ENCODE measurements at places on chromosomes 6 and 20.

DNA sequence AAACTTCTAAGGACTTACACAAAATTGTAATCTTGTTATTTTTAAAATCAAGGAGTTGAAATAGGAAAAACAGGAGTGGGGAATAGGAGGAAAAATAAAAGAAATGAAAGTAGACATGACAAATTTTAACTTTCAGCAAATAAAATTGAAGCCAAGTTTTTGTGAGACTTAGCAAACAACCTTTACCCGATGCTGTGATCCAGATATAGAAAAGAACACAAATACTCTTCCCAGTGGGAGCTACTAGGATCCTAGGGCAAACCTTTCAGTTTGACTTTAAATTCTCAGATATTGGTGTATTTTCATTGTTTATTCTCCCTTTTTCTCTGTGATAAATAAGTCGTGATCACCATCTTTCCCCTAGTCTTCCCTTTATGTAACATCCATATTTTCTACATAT, 968.7 kb upstream of the CITED2 start:
- DNase-seq, result no peak

- DNase-seq, result no peak
These were observed 81.4 kb downstream of the ANKS1A start for GRCh38 chr6:34970488-34970887.

DNA sequence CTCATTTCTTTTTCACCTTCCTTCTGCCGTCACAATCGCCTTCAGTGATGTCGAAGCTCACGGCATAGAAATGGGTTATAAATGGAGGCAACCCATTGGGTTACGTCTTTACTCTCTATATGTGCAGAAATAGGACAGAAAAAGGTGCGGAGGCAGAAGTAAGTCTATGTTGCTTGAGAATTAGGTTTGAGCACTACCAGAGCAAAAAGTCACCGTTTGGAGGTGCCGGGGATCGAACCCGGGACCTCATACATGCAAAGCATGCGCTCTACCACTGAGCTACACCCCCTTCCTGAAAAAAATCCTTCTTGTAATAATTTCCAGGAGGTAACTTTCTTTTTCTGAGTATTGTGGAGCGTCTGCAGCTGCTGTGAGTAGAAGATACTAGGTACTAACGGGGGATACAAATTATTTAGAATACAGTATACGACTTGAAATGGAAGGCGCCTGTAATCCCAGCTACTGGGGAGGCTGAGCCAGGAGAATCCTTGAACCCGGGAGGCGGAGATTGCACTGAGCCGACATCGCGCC, 134.2 kb downstream of the TRIM27 start:
- no peak for DNase-seq

GRCh38 chr6:135182071-135183001, 1.2 kb downstream of the MYB start:
- peak; percentile 16 for DNase-seq

DNA sequence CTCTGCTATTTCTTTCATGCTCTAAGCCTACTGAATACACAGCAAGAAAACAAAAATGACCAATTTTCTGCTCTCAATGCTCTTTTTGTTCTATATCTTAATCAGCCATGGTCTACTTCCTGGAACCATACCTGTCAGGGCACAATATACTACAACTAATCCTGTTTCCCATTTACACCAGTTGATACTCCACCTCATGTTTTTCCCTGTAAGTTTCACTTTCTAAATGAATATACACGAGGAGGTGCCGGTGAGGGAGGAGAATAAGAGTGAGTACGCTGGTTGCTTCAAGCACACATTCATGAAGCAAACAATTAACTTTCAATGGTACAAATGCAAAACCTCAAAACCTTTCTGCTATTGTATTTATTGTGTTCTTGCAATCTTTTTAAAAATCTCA, 443.1 kb upstream of the ID4 start:
- DNase-seq, result no peak

GRCh38 chr6:3822747-3823445, 26.3 kb upstream of the FAM50B start:
- DNase-seq, result no peak

DNA sequence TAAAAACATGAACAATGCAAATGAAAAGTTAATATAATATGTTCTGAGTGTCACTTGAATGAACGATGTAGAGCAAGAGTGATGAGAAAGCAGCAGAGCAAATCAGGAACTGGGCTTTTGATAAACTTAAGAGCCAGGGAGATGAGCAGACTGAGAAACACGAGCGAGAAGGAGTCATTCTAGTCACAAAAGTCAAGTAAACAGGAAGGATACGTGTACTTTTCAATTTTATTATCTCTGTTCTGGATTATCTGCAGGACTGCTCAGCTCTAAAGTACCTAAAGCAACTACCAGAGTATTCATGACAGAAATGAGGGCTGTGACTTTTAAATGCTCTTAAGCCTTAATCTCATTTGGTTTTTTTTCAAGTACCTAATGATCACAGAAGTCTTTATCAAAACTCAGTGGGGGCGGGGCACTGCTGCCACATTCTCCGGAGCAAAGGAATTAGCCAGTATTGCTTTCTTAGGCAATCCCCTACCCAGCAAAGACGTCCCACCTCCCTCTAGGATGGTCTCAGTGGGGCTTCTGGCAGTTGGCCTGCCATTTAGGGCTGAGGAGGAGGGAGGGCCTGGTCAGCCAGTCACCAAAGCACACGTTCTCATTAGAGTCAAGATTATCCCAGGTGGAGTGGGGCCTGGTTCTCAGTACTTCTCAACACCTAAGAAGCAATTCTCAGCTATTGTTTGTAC, 8.6 kb downstream of the MAN1A1 start:
- no peak for DNase-seq

- no peak for DNase-seq
These were observed 69.0 kb upstream of the AKAP12 start for GRCh38 chr6:151170622-151171246.

DNA sequence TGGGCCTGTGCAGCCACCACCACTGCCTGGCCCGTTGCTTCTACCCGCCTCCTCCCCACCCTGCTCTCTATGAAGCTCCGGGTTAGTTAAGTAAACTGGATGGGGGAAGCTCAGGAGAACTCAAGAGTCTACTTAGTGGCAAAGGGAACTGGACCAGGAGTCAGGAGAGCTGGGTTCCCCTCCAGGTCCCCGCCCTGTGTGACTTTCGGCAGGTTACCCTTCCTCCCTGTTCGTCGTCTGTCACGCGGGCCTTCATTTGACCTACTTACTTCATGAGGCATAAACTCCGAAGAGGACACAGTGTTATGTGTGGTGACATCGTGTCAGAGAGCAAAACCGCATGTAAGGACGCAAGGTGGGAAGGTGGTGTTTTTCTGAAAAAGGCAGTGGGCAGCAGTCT, 75.3 kb downstream of the TCP11 start:
- no peak for DNase-seq

DNA sequence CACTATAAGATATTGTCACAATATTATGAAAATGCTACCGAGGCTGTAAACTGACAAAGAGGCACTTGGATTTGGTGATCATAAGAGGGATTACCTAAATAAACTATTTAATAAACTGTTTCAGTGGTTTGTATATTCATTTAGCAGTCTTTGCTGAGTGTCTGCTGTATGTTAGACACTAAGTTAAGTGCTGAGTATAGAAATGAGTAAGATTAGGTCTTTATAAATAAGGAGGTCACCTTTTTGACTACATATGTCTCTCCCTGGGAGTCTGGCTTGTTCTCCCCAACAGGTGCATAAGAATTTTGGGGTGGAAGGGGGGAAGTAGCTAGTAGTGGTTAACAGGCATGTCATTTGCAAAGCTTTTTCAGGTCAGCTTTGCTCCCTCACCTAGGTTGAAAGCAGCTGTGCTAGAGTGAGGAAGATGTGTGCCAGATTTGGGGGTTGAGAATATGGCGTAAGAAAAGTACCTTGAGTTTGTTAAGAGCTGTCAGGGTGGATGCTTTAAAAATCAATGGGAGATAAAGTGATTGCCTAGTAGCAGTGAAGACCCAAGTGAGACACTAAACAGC, 246.3 kb downstream of the ZFAND3 start:
- DNase-seq, result no peak

- no peak for DNase-seq
These were observed 191.3 kb downstream of the ESR1 start for GRCh38 chr6:151998784-151999183.

GRCh38 chr20:10177326-10177725, 41.3 kb upstream of the SNAP25 start:
- no peak for DNase-seq

DNA sequence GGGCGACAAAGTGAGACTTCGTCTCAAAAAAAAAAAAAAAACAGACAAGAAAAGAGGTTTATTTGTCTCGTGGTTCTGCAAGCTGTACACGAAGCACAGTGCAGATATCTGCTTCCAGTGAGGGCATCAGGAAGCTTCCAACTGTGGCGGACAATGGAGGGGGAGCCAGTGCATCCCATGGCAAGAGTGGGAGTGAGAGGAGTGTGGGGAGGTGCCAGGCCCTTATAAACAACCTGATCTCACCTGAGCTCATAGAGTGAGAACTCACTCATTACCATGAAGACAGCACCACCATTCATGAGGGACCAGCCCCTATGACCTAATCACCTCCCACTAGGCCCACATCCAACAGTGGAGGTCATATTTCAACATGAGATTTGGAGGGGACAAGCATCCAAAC, 19.5 kb downstream of the RBM24 start:
- DNase-seq, result no peak

- no peak for DNase-seq
These were observed 5.3 kb upstream of the PM20D2 start for GRCh38 chr6:89140347-89141156.

DNA sequence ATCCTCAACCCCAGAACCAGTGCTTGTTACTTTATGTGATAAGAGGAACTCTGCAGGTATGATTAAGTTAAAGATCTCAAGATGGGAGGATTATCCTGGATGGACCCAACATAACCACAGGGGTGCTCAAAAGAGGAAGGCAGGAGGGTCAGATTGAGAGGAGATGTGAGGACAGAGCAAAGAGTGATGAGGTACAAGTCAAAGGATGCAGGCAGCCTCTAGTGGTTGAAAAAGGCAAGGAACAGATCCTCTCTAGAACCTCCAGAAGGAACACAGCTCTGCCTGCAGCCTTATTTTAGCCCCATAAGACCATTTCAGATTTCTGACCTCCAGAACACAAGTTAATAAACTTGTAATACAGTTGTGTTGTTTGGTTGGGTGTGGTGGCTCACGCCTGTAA, 41.2 kb downstream of the PDSS2 start:
- DNase-seq, result no peak

DNA sequence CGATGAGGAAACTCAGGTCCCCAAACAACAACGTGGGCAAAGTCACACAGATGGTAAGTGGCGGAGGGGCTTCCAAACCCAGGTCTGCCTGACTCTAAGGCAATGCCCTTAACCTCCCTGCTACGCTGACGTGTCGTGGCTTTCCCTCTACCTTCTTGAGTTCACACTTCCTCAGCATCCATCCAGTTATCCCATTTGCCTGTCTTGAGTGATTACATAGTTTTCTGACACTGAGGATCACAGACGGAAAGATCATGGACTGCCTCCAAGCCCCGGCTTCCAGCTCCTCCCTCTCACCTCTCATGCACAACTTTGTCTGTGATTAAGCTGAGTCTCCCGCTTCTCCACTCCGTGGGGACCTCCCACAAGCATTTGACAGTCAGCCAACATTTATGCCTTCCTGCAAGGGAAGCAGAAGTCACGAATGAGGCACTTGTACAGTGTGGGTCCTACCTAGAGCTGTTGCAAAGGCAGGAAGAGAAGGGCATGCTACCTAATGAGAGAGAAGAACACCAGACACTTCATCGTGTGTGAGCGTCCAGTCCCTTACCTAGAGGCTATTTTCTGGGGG, 33.8 kb downstream of the TBC1D7 start:
- no peak for DNase-seq

- no peak for DNase-seq
These were observed 445.8 kb upstream of the CITED2 start for GRCh38 chr6:139820210-139820609.

DNA sequence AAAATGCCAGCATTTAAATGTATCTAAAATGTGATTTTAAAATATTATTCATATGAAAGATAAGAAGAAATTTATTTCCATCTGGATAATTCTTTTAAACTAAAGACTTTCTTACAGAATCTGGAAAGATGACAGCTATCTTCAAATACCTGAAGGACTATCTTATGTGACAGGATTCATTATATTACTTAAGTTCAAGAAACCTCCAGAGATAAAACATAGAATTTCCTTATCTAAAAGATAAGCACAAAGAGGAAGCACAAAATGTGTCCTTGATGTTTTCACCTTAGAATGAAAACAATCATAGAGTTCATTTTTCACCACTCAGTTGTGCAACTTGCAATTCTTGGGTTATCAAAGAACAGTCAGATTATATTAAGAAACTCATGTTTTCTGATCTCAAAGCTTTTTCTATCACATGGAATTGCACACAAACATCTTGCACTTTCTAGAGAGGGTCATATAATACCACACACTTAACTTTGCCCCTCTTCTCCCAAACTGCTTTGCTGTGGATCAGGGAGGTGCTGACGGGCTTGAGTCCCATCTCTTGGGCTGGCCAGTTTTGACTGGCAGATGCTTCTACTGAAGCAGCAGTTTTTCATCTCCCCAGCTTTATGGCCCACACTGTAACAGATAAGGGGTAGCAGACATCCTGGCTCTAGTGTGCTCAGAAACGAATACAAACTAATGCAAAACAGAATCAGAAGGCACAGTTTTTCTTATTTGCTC, 467.4 kb downstream of the CDC5L start:
- no peak for DNase-seq

- no peak for DNase-seq
These were observed 66.9 kb downstream of the DLL1 start for GRCh38 chr6:170223718-170224693.

GRCh38 chr6:2078888-2079287, 166.5 kb downstream of the GMDS start:
- DNase-seq, result no peak

DNA sequence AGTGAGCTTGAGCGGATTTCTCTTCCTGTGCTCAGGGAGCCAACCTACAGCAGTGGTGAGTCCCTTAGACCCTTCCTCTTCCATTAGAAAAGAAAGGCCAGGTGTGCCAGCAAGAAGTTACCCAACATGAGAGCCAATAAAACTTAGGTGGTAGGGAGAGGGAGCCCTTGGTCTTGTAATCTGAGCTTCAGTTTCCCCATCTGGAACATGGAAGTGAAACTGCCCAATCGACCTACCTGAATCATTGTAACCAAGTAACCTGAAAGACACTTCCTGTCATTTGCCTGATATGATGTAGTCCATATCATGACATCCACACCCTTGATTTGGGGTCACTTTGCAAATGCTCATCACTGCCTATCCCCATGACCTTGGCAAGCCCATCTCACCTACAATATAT, 66.4 kb downstream of the MDGA1 start:
- DNase-seq, result no peak

DNA sequence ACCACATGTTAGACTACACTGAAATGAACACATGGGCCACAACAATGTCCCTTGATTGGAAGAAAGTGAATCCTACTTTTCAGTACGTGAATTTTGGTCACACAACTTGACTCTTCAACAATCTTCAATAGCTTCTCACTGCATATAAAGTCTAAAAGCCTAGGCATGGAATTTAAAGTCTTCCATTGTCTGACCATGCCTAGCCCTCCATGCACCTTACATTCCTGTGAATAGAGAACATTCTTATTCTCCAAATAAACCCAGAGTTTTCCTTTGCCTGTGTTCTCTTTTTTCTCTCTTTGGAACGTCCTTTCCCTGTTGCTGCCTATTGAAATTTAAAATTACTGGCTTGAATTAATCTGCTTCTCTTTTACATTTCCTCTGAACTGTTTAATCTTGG, 207.5 kb downstream of the ASCC3 start:
- no peak for DNase-seq

GRCh38 chr6:30349421-30350177, 4.6 kb downstream of the RPP21 start:
- DNase-seq, result no peak

- DNase-seq, result no peak
These were observed 37.9 kb downstream of the SYNDIG1 start for GRCh38 chr20:24507182-24507853.

- DNase-seq, result no peak
These were observed 207.4 kb upstream of the ZNF217 start for GRCh38 chr20:53800883-53801604.

All from progenitor cell of endocrine pancreas (in vitro differentiated cells).